ENCODE measurements at places on chromosomes 7 and 10. TPM values are rescaled to one million over a fixed set of nuclear protein-coding genes. Genes with fewer than 3 reads are reported as not detected.

CTBP2 gene
- 73.5 TPM for total RNA-seq

MMD2 gene
- not detected for total RNA-seq

AKR1B15 gene
- not detected for total RNA-seq

BBIP1 gene
- total RNA-seq = 6.1 TPM

LIPM gene
- not detected for total RNA-seq

AGR2 gene
- total RNA-seq = not detected
